ENCODE measurements at places on chromosomes 13 and 19.

DNA sequence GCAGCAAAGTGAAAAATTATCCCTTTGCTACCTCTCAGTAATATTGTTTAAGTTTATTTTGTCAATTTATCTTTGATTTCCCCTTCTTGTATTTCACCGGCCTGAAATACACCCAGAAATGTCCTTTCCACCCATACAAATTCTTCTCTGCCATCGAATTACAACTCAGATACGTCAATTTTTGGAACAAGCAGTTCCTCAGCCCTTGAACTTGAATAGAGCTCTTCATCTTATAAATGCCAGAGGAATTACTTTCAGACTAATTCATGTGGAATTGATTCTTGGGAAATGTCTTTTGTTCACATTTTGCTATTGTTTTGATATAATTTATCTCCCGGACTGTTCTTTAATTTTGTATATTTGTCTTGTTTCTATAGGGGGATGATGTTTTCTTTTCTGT is 1359.3 kb upstream of the MIR17HG start:
- DNase-seq, result no peak

GRCh38 chr19:412356-413355 is 3.7 kb upstream of the C2CD4C start:
- no peak for DNase-seq

DNA sequence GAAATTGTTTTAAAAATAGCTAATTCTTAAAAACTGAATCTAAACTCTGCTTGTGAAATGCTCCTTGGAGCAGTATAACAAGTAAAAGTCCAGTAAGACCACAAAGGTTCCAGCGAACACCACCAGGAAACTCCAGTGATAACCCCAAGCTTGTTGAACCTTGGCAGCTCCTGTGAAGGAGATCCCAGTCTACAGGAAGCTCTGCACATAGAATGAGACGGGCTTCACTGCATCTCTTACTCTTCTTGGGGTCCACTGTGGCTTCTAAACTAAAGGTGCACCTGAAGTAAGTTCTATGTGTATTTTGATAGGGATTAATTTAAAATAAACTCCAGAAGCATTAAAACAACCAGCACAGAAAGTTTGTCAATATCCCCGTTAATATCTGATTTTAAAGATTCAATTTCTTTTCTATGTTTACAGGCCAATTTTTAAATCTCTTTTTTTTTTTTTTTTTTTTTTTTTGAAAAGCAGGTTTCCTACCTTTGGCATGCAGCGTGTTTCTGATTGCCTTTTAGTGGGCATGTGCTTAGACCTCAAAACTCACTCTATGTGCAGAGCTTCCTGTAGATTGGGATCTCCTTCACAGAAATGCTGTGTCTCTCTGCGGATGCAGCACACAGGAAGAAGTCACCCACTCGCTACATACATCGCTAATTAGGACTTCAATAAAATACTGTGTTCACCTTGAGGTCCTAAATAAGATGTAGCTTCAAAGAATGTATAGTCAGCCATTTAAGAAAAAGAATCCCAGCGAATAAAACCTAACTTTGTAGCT is 508.5 kb downstream of the KLF12 start:
- no peak for DNase-seq

GRCh38 chr13:108273429-108274118 is 4.1 kb downstream of the TNFSF13B start:
- no peak for DNase-seq

GRCh38 chr13:112744168-112745021 is 54.6 kb downstream of the ATP11A start:
- DNase-seq, result no peak

DNA sequence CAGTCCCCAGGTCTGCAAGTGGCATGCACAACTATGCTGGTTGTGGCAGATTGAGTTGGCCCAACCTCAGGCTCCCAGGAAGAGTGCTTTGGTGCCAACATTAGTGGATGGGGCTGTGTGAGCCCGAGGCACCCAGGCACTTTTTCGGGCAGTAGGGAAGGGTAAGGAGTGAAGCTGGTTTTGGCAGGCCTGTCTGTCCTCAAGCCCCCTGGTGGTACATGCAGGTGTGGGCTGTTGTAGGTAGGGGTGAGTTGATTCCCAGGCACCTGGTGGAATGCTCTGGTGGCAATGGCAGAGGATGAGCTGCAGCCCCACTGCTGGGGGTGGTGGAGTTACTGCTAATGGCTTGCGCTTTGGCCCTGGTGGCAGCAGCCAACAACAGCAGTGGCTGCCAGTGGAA is 723.7 kb upstream of the SLITRK1 start:
- no peak for DNase-seq

- no peak for DNase-seq
Measured at GRCh38 chr19:28247243-28247642, 965.7 kb downstream of the UQCRFS1 start.

GRCh38 chr19:47228168-47228936 is 2.6 kb downstream of the BBC3 start:
- no peak for DNase-seq

DNA sequence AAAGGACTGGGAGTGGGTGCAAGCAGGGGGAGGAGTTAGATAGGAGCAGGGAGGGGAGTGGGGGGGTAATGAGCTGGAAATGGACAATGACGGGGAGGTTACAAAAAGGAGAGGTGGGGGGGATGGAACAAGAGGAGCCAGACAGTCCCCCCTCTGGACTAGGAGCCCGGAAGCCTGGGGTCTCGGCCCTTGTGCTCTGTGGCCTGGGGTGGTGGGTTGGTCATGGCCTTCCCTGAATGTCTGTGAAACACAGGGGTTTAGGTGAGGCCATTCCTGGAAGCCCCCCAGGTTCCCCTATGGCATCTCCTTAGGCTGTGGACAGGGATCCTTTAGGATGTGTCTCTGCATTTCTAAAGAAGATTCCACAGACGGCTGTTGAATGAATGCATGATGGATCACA is 12.1 kb downstream of the KCNC3 start:
- no peak for DNase-seq

- DNase-seq, result no peak
Measured at GRCh38 chr13:31556376-31556775, 182.9 kb upstream of the RXFP2 start.

GRCh38 chr13:113759525-113760137 is 605 bp downstream of the TMEM255B start:
- peak; percentile 31 for DNase-seq

- no peak for DNase-seq
Measured at GRCh38 chr19:55813906-55814305, 17.9 kb downstream of the NLRP11 start.

DNA sequence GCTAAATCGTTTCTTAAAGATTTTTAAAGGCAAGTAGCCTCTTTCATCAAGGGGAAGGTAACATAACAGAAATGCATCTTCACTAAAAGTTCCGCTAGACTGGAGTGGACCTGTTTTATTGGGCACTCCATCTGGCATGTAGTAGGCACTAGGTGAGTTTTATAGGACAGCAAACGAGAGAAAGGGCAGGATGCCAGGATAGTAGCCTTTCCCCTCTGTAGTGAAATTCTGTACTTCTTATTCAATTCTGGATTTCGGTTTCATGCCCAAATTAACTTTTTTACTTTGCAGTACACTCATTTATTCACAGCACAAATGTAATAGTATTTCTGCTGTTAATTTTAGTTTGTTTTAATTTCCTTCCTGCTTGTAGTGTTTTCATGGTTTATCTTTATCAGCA is 45.2 kb downstream of the GPR180 start:
- no peak for DNase-seq

Data from NCI-H1417 treated with DMSO at 0.1 percent for 48 hours (cell line).